Natural killer cell treated with Interleukin-12 subunit alpha and Interleukin-12 subunit beta and Interleukin-15 and Interleukin-18, amount 100 ng/mL, for 72 hours (primary cell): ENCODE measurements at places on chromosomes 6 and 20. TPM values are rescaled to one million over a fixed set of nuclear protein-coding genes. Genes with fewer than 3 reads are reported as not detected.

DNA sequence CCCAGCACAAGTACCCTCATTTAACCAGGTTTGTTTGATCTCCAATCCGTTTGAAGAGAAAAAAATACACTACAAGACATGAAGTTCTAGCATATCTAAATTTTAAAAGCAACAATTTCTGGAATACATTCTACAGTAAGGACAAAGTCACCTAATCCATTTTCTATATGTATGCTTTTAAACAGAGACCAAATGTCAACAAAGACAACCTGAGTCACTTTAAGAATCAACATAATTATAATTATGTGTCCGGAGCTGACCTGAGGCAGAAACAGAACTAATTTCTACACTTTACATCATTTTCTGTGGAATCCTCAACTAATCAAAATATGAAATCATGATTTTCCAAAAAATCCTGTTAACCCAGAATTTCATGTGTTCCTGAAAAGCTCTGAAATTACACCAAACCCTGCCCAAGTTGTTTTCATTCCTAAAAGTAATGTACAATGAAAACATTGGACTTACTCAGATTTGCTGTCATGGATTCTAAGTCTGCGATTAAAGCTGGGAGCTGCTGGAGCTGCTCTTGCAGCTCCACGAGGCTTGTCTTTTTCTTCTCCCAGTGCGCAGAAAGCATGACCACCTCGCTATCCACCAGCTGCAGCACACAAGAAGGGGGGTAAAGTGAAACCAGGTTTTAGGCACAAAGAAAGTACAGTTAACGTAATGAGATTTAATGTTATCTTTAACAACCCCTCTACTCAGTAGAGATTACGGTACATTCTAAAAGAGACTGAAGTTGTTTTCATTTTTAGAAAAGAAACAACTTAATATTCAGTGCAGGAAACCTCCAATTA lies 35.8 kb downstream of the DTNBP1 start:
- no peak for DNase-seq

DNA sequence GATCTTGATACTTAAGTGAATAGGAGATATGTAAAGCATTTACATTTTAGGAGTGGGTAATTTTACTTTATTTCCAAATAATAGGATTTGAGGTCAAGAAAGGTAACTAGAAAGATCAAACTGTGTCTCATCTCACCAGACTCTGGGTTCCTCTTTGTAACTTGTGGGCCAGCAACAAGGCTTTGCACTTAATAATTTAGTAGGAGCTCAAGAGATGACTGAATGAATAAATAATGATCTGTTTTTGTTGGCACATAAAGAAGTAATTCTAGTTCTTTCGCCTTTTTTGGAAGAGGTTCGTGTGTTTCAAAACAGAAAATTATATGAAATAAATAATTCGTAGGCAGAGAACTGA lies 67.4 kb upstream of the FABP7 start:
- DNase-seq: no peak

DNA sequence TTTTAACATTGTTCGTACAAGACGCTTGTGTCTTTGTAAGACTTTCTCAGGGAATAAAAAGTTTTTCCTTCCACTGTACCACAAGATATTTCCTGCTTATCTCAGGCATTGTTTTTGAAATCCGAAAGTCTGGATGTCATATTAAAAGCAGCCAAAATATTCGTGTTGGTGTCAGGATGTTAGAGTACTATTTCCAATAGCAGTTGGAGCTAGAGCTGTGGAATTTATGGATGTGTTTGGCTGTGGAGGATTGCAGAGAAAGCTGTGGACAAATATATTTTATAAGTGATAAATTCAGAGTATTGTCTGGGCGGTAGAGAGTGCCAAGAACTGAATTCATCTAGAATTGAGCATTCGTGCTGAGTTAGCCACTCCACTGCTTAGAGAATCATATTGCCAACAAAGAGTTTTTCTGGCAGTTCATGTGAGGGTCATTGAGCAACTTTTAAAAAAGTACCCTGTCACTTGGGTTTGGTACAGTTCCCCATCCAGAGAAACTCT lies 57.7 kb downstream of the ZDHHC14 start:
- no peak for DNase-seq

The RIPOR2 gene
- total RNA-seq: 58.7 TPM

- no peak for DNase-seq
These were observed 92.2 kb upstream of the CNKSR3 start for GRCh38 chr6:154602708-154603107.

DNA sequence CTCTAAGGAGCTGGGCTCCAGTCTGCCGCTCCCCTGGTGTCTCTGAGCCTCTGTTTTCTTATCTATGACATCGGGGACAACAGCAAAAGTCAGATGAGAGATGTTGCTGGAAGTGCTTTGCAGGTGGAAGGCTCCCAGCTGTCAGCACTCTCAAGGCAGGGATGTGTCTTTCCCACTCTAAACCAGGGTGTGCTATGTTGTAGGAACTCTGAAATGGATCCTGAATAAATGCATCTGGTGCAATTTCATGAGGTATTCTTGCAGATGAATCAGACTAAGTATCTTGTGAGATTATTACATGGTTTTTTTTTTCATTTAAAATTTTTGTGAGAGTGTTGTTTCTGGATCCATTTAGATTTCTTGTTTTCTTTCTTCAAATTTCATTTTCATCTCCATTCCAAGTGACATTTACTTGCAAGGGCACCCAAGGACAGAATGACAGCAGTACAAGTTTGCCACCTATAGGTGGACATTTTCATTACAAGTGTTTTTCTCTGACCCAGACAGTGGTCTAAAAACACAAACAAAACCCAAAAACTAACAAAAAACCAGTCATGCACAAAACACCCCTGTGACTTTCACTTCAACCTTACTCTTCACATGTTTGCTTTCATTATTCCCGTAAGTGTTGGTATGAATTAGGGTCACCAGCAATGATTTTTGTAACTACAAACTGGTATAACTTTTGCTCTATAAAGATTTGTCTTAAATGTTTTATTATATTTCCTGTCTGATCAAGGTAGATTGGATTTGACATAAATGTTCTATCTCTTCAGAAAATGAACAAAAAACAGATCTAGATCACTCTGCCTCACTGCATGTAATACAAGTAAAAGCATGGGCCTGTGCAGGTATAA lies 14.7 kb upstream of the SIM1 start:
- no peak for DNase-seq

DNA sequence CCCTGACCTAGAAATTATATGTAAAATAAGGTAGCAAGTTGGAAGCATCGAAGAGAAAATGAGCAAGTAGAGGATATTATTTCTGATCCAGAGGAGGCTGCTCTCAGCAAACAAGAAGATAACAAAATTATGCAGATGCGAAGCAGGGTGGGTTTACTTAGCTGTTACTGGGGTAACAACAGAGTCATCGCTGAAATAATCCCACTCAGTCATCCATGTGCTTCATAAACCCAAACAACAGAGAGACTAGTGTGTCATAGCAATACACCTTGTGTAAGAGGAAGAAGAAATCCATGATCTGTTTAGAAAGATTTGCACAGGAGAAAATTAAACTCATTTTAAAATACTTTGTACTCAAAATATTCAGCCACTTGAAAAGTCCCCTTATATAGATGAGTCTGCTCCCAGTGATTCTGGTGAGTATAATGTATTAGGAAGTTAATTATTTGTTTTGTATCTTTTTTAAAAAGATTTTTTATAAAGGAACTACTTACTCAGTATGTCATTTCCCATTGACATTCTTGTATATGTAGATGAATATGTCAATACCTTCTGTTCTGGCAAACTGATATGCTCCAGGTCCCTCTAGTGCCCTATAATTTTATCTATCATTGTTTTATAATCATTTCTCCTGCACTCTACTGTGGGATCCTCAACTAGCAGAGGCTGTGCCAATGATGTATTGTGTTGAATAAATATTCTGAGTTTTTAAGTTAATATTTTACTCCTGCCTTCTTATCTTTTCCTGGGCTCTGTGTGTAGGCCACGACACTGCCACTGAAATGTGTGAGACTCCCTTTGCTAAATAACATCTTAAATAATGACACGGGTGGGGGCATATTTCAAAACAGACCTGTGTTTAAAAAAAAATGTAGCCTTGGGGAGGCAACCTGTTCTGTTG lies 8.6 kb upstream of the HIVEP2 start:
- no peak for DNase-seq

DNA sequence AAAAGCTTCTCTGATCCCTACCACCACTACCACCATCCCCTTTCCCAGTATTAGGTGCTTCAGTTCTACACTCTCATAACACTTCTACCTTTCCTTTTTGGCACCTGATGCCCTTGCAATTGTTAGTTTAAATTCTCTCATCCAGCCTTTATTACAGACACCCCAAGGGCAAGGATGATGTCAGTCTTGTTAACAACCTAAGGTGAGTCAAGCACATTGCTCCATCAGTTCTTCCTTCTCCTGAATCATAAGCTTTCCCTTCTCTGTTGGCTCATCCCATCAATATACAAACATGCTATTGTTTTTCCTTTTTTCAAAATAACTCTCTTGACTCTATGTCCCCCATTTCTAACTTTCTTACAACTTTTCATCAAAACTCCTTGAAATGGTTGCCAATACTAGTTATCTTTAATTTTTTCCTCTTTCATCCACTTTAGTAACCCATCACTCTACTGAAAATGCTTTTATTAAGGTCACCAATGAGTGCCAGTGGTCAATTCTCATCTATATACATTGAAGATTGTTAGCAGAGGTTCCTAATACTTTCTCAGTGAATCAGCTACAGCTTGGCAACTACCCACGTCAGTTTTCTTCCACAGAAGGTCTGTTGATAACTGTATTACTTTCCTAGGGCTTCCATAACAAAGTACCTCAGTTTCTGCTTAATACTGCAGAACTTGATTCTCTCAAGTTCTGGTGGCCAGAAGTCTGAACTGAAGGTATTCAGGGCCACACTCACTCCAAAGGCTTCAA lies 97.1 kb upstream of the FLRT3 start:
- no peak for DNase-seq

DNA sequence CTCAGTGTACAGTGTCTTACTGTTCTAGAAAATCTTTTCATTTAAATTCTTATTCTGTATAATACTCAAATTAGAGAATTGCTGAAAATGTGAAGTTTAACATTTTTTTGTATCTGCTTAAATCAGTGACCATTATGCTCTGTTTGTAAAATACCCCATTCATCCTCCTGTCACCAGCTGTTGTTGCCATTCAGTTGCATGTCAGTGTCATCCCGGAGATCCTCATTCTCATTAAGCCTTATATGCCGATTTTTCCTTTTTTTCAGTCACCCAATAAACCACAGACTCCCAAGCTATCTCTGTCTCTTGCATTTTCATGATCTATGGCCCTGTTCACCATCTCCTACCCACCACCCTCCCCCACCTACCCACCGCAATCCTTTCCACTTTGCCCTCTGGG lies 20.4 kb downstream of the GTF2H5 start:
- no peak for DNase-seq

DNA sequence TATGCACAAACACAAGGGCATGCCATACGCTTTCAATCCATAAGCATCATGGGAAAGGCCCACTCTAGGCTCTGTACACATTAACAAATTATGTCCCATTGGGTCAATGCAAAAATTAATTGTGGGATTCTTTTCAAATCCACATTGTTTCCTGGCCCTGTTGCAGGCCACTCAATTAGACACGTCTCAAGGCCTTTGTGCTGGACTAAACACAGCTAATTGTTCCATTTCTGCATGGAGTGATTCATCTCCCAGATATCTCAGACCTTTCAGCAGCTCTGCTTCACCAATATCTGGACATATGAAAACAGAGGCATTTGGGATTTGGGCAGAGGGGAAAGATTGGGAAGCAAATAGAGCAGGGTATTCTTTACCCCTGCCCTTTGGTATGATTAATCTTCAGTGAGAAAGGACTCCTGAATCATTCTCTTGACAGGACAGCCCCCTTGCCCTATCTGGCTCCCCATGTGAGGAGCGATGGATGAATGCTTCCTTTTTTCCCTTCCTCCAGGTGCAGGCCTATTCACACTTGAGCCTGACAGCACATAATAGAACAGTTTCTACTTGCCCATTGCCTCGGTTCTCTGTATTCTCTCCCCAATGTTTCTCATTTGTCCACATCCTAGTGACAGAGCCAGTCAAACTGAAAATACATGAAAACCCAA lies 547.6 kb downstream of the HAO1 start:
- no peak for DNase-seq

The ULBP1 gene
- 0.31 TPM for total RNA-seq

- DNase-seq: no peak
These were observed 57.1 kb upstream of the MLN start for GRCh38 chr6:33860706-33861474.

GRCh38 chr6:5188646-5189045 lies 72.1 kb downstream of the LYRM4 start:
- DNase-seq: no peak

DNA sequence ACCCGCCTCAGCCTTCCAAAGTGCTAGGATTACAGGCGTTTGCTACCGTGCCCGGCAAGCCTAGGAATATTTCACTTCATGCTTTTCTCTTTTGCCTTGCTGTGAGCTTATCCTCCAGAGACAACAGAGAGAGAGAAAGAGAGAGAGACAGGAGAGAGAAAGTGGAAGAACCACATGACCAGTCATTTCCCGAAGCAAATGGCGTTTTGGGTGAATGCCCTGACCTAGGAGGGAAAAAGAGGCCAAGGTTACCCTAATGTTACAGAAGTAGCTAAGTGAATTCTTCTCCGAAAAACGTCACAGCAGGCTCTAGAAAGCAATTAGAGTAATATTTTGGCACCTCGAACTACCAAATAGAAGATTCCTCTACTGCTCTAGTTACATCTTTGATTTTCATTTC lies 9.1 kb downstream of the SGK1 start:
- no peak for DNase-seq

The PSMB9 gene
- total RNA-seq: 212 TPM

The FLRT3 gene
- total RNA-seq: not detected
